GM10248 (cell line): ENCODE measurements at places on chromosomes 11 and 22.

DNA sequence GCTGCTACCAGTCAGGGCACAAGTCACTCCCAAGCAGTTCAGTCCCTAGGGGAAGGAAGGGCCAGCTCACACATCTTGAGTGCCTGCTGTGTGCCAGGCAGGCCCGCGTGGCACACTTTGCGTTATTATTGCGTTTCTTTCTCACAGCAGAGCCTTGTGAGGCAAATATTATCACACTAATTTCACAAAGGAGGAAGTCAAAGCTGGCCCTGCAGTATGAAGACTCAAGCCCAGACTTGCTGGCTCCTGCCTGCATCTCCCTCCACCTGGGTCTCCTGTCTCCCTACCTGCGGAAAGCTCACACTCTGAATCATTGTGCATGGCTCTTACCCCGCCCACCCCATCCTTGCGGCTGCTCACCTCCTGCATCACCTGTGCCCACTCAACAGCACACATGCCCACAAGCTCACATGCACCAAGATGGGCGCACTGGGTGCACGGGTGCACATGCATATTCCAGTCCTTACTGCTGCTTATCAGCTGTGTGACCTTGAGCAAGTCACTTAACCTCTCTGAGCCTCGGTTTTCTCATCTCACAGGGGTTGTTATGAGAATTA is 31.7 kb upstream of the P2RY2 start:
- DNase-seq, result no peak

DNA sequence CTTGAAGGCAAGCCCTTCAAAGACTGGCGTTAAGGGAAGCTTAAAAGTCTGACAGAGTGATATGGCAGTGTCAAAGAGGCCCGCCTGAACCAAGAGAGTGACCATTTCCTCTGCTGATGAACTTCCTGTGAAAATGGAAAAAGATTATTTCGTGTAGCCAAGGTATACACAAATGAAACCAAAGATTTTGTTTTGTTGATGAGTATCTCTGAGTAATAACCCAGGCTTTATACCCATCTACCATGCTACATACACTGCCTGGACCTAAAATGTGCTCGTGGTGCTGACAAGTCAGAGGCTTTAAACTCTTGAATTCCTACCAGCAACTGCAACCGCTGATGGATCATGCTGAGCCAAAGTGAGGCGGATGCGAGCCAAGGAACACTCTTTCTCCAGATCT is 21.0 kb upstream of the FNBP4 start:
- DNase-seq, result no peak

GRCh38 chr11:46982797-46983452 is 46.4 kb downstream of the CSTPP1 start:
- DNase-seq, result no peak

- no peak for DNase-seq
These were observed 3.6 kb upstream of the SHANK2 start for GRCh38 chr11:71255800-71256479.
